Choroid plexus epithelial cell (primary cell): ENCODE measurements at places on chromosomes 5 and 9.

GRCh38 chr9:92592537-92592936, 56.7 kb upstream of the ECM2 start:
- DNase-seq: no peak

DNA sequence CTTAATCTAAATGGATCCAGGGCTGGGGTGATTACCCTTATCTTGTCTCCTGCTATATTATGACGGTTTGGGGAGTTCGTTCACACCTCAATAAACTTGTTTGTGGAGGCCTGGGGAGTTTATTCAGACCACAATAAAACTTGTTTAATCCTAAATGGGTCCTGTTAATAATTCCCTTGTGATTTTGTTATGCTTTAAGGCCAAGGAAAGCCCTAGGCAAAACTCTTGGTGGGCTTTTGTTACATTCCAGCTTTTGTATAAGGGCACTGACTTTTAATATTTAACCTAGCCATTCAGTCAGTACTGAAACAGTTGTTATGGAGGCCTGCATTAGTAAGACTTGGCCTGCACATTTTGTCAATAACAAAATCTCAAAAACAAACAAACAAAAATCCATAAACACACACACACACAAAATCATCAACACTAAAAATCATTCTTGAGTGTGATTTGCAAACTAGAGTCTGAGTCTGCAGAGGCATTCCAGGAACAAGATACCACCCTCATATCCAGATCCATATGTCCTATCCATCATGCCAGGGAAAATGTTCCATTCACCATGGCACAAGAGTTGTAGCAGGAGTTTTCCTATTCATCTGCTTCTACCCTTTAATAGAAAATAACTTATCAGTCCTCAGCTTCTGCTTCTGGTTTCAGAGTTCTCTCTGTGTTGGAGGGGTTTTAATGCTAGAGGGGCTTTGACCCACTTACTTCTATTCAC, 421.7 kb downstream of the AGTPBP1 start:
- DNase-seq: no peak

DNA sequence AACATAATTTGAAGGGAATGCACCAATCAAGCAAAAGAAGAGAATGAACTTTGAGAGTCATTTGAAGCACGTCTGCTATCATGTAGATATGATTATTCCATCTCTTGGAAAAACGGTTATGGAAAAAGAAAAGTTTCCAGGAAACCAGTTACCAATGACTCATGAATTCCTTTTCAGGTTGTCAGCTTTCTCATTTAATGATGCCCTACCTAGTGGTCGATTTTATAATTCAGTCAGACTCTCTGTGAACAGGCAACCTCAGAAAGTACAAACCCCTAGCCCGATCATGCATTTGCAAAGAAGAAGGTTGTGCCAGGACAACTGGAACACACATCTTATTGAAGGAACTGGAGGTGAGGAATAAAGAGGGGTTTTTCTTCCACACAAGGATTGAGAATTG, 355.1 kb upstream of the GRIA1 start:
- no peak for DNase-seq

DNA sequence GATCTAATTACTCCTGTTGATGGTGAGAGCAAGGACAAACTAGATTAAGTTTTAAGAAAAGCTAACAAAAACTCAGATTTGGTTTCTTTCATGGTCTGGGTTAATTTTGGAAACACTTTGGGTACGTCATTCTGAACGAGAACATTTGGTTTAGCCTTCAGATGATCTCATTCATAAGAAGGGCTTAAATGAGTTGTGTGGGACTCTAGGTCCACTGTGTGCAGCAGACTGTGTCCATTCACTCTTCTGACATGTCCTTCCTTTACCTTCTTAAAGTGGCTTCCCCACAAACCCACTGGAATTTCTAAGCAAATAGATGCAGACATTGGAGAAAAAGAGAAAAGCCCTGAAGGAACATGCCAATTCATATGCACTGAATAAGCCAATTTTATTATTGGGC, 96.8 kb downstream of the FBXO4 start:
- DNase-seq: no peak

- DNase-seq: peak; percentile 72
These were observed 126.8 kb downstream of the EHMT1 start for GRCh38 chr9:137745541-137745991.

- DNase-seq: no peak
These were observed 181.1 kb downstream of the PAPPA start for GRCh38 chr9:116334546-116335150.

GRCh38 chr9:100573655-100574260, 4.1 kb upstream of the CAVIN4 start:
- no peak for DNase-seq

- no peak for DNase-seq
These were observed 97.5 kb downstream of the RFK start for GRCh38 chr9:76296561-76297310.

GRCh38 chr9:34025811-34026210, 22.9 kb downstream of the UBAP2 start:
- DNase-seq: no peak

- DNase-seq: peak; percentile 57
These were observed 57.8 kb downstream of the ZNF462 start for GRCh38 chr9:106920701-106921283.

DNA sequence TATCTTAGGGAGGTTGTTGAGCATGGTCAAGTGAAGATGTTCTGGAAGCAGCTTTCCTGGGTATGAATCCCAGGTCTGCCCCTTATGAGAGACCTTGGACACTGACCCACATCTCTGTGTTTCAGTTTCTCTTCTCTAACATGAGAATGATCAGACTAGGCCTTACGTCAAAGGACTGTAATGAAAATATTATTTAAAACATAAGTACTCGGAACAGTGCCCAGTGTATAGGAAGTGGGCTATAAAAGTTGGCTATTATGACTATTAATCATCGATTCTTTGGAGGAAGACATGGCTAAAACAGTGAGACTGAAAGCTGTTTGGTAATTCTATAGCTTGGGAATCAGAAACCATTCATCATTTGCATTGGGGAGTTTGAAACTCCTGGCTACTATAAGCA, 65.3 kb upstream of the MYO10 start:
- peak; percentile 57 for DNase-seq

DNA sequence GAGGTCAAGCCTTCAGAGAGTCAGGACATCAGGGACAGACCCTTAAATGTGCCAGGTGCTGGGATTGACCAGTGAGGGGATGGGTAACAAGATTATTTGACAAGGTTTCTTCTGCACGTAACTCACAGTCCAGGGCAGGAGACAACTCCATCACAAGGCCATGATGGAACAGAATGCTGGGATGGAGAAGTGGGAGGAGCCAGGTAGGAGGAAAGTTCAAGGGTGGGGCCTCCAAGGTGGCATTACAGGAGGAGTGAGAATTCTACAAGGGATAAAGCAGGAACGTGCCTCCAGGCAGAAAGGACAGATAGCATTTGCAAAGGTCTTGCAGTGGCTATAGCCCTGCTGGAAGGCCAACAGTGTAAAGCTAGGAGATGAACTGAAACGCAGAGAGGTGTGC, 102.2 kb downstream of the FGF18 start:
- no peak for DNase-seq

- no peak for DNase-seq
These were observed 202.7 kb downstream of the ATP10B start for GRCh38 chr5:160649304-160649703.

GRCh38 chr5:74140409-74140808, 500.1 kb downstream of the ENC1 start:
- DNase-seq: no peak

DNA sequence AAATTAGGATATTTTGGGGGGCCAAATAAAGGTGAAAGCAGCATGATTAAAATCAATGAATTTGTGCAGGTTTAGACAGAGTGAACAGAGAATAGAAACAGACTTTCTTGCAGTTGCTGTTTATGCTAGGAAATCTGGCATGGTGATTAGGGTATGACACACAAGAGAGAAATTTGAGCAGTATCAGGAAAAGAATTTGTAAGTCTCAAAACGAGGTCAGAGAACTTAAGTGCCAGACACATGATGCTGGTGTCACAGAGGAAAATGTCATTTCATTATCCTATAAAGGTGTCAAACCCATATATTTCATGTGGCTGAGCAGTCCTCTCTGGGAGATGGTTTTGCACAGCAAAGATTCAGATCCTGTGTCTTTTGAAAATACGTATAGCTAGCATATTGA, 15.7 kb downstream of the LVRN start:
- peak; percentile 90 for DNase-seq

DNA sequence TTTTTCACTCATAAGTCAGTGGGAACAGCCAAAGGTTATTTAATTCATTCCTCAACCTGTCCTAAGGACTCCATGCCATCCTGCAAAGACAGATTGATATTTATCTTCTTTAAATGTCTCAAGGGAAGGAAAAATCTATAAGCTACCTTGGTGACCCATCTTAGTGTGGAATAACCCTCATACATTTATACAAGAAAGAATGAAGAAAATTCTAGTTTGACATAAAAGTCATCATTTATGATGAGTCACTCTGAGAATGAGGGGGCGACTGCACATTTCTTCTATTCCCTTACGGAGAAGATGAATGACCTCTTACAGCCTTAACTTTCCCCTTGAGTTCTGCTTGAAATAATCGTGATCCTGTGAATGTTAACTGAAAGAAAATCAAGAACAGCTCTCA, 26.8 kb upstream of the NUDT12 start:
- peak; percentile 55 for DNase-seq

DNA sequence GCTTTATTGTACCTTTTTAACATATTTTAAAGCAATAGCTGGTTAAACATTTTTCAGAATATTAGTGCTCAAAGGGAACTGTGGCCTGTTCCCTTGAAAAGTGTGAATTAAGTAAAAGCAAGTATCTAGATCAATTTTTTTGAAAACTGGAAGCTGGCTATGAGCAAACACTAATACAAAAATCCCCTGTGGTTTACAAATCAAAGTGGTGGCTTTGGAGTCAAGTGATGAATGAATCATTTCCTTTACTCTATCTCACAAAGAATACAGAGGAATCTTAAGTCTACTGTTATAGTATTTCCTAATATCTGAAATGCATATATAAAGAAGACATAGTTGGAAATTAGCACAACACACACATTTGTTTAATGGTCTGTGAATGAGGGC, 212.4 kb upstream of the C9orf72 start:
- peak; percentile 82 for DNase-seq

- no peak for DNase-seq
These were observed 10.7 kb downstream of the PRUNE2 start for GRCh38 chr9:76895186-76895585.

DNA sequence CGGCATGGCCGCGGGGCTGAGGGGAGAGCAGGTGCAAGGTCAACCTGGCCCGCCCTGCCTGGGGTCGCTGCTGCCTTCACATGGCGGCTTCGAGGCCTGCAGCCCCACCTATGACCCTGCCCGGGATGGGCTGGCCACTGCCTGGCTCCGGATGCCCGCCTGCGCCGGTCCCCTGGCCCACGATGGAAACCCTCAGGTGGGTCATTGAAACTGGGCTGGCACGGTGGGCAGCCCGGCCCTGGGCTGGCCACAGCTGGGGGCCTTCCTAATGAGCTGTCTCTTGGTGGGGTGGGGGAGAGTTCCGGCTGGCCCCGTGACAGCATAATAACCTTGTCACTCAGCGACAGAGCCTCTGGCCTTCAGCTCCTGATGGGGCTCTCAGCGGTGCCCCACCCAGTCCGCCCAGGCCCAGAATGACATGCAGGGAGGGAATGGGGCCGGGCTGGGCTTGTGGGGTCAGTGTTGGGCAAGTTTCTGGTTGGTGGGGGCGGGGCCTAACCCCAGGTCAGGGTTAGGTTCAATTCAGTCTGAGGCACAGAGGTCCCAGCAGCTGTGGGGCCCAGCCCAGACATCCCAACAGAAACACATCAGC, at the start of gene CCDC187:
CCDC187 (minus strand) TSS at position 270 of the 592 bp plus-strand sequence; CDS start at position 6, 264 bp downstream.
- no peak for DNase-seq

- DNase-seq: no peak
These were observed 9.4 kb upstream of the LMX1B start for GRCh38 chr9:126604059-126605055.

DNA sequence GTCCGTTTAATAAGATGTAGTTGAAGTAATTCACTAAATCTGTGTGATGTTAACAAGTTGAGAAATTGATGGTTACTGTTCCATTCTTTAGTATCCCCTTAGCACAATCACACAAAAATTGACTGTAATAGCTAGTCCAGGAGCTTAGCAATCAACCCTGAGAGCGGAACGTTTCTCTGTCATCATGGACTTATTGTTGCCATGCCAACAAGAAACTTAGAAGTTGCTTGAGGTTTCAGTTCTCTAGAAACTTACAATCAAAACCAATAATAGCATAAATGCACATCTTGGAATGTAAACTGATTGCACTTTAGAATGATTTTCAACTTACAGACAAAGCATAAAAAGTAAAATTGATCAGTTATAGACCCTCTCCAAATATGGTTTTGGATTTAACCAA, 125.4 kb upstream of the ANKH start:
- DNase-seq: no peak

- no peak for DNase-seq
These were observed 100.5 kb downstream of the PSAT1 start for GRCh38 chr9:78397454-78397853.

- peak; percentile 71 for DNase-seq
These were observed 21.3 kb downstream of the TRMO start for GRCh38 chr9:97900738-97901565.

DNA sequence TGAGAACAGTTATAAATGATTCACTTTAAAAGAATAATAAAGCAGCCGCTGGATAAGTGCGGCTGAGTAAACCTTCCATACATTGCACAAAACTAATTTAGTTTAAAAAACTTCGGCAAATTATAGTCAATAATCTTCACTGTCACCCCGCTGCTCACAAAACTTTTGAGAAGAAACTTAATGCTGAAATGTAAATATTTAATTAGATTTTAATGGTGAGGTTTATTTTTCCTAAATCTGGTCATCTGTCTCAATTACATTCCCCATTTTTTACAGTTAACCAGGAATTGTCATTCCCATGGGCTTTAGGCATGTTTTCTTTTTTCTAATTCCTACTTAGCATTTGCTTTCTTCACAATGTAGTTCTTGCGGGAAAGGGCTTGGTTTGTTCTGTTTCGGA, 169.8 kb downstream of the CAAP1 start:
- no peak for DNase-seq

- no peak for DNase-seq
These were observed 36.1 kb downstream of the HMCN2 start for GRCh38 chr9:130301483-130302286.

DNA sequence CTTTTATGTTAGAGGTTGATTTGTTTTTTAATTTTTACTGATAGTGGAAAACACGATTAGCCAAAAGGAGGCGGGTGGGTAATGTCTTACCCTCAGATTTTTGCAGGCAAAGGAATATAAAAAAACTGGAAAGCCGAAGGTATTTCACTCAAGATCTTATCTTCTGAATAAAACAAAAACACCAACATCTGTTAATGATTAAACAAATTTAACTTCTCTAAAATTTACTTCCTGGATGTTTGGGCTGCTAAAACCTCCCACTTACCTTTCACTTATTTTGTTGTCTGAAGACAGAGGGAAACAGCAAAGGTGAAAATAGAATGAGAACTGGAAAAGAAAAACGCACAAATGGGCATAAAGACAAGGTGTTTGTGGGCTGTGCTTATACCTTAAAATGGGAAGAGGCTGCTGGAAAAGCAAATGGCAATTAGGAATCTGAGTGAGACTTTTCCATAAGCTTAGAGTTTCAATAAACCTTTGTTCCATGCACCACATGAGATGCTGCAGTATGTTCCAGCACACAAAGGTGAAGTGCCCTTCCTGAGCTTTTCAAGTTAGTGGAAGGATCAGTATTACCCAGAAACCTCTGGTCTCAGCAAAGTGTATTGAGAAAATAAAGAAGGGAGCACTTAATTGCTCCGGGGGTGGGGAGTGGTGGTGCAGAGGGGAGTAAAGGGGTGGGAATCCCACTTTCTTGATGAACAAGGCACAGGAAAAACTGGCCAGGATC, 298.3 kb downstream of the BNC2 start:
- DNase-seq: no peak

GRCh38 chr9:71472400-71472799, 295.9 kb downstream of the CEMIP2 start:
- DNase-seq: no peak
